ENCODE measurements at places on chromosomes 2 and 18.
A peak's percentile ranks its signal among the peaks of the same experiment; 100 is the strongest.

- DNase-seq, result peak; percentile 57
Measured at GRCh38 chr18:56637711-56638231, 621 bp downstream of the TXNL1 start.

GRCh38 chr2:116095636-116096035 is 1653.2 kb downstream of the DPP10 start:
- no peak for DNase-seq

- DNase-seq, result no peak
Measured at GRCh38 chr2:72082021-72082601, 65.6 kb downstream of the CYP26B1 start.

DNA sequence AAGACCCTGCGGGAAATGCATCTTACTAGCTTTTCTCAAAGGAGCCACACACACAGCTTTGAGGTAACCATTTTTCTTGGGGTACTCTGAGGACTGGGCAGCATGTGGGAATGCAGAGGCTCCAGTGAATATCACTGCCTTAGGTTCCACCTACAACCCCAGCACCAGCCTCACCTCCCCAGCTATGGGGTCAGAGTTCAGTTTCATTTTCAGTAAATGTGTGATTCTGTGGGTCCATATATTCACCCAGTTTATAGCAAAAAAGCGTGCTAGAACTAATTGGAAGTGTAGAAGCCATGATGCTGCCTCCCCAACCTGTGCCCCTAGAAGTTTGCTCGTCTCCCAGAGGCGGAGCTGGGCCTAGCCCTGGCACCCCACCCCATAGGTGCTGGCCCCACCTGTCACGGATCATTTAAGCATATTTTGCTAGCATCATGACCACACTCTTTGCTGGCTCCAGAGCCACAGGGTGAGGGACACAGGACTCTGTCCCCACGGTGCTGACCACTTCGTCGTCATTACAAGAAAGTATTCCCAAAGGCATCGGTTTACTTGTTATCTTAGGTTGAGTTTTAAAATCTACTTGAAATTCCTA is 57.7 kb downstream of the SH3RF3 start:
- no peak for DNase-seq

- no peak for DNase-seq
Measured at GRCh38 chr2:187878112-187878511, 323.9 kb upstream of the TFPI start.

DNA sequence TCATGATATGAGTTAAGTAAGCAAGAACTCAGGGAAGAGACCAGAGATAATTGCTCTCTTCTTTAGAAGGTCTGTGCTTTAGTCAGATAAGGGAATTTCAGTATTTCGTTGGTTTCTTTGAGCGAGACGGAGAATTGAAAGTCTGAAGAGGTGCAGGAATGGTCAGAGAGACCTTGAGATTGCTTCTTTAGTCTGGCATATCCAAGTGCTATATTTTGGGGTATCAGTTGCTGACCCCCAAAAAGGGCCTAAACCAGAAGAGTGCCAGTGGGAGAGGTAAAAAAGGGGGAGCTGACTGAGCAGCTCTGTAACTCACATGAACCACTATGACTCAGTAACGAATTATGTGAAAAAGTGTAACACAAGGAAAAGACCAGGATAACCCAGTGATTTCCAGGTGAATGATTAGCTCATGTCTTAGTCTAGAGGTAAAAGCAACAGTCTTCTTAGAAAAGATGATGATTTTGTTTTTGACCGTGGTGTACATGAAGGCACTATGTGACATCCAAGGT is 932.9 kb downstream of the TDRD15 start:
- DNase-seq, result no peak

DNA sequence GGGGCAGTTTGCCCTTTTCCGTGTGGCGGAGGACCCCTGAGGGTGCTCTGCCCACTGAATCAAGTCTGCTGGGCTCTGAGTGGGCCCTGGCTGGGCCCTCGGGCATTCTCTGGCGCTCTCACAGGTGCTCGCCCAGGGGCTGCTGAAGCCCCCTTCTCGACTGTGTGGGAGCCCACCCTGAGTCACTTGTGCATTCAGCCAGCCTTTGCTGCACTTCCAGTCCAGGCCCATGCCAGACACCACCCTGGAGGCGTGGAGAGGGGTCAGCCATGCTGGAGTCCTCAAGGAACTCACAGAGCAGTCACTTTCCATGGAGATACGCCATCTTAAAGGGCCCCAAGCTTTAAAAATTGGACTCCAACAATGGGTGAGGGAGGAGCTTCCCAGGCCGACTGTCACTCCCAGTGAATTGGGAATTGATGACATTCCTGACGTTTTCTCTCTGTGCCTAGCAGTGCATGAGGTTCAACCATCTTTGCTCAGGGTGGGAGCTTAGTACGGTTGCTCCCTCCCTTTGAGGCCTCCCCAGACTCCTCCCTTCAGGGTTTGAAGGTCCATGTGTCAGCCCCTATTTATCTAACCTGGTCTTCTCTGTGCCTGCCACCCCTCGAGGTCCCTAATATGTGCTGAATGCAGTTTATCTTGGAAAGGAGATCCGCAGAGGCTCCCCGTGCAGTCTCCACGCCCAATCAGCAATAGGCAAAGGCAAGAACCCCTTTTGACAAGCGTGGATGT is 71.8 kb upstream of the HS6ST1 start:
- DNase-seq, result no peak

GRCh38 chr2:201559067-201559710 is 84.1 kb downstream of the TMEM237 start:
- no peak for DNase-seq

DNA sequence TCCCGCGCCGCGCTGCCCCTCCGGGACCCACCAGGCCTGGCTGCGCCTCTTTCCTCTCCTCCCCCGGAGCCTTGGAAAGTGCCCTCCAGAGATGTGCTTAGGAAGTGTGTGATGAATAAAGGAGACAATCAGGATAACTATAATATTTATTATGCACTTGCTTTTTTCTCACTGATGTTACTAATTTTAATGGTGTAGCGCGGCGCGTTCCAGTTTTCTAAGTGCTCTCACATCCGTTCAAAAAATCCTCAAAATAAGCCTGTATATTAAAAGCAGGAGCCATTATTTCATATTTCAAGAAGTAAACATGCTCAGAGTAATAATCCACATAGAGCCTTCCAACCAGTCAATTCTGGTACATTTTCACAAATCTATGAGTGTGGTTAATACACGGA is 941 bp upstream of the MPPE1 start:
- no peak for DNase-seq

Data from T47D (cell line).